ENCODE measurements at places on chromosomes 11 and 22. TPM values are rescaled to one million over a fixed set of nuclear protein-coding genes. Genes with fewer than 3 reads are reported as not detected.

CASP1 gene
- total RNA-seq, result 2.3 TPM

CRYBB3 gene
- not detected for total RNA-seq

KCNQ1 gene
- total RNA-seq, result 0.45 TPM

DNA sequence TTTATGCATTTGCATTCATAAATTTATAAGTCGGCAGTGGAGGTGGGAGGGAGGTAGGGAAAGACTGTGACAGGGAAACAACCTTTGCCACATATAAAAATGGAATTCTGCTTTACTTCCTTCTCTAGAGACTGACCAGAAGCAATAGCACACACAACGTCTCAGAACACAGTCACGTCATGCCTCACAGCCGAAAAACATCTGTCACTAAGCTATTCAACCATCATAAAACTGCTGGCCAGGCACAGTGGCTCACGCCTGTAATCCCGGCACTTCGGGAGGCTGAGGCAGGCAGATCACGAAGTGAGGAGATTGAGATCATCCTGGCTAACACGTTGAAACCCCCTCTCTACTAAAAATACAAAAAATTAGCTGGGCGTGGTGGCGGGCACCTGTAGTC, 101.0 kb upstream of the CHRM4 start:
- no peak for DNase-seq

DNA sequence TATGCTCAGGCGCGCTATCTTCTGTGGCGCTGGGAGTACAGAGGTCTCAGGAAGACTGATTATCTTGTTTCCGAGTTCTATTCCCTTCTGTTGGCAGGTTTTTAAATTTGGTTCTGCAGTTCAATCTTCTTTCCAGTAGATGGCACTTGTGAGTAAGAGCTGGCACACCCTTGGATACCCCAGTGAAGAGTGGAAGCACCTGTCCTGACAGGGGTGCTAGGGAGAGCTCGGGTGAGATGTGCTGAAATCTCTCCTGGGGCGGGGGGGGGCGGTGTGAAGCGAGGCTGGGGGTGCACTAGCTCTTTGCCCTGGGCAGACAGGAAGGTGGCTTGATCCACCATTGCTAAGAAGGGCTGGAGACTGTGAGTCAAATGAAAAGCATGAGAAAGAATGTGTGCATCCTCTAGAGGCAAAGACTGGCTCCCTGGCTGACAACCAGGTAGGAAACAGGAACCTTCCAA, 679.9 kb upstream of the CCDC179 start:
- no peak for DNase-seq
